ENCODE measurements at places on chromosomes 12 and 14. TPM values are rescaled to one million over a fixed set of nuclear protein-coding genes. Genes with fewer than 3 reads are reported as not detected.

GRCh38 chr12:130608132-130608531, 108.0 kb downstream of the RIMBP2 start:
- DNase-seq = no peak
- H3K4me3 ChIP-seq = no peak overlapping the region
- H3K27ac ChIP-seq = no peak overlapping the region

DNA sequence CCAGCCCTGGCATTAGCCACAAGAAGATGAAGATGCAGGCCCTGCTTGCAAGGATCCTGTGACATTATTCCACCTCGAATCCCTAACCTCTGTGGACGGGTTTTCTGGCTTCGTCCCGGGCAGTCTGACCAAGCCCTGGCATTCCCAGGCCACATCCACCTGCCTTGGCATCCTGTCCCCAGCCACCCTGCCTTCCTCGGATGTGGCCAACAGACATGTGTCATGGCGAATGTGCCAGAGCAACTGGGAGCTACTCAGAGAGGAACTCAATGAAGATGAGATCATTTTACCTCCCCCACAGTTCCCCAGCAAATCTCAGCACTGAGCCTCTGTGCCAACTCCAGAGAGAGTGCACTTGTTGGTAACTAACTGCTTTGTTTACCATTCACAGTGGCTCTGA, 33.5 kb upstream of the KCNA5 start:
- no peaks in the 10 kb centered on the region for H3K4me1 ChIP-seq
- DNase-seq = no peak
- H3K36me3 ChIP-seq = no peaks in the 10 kb centered on the region
- H3K4me3 ChIP-seq = no peak overlapping the region
- peaks cover 14% of the 10 kb centered on the region for H3K27me3 ChIP-seq

DNA sequence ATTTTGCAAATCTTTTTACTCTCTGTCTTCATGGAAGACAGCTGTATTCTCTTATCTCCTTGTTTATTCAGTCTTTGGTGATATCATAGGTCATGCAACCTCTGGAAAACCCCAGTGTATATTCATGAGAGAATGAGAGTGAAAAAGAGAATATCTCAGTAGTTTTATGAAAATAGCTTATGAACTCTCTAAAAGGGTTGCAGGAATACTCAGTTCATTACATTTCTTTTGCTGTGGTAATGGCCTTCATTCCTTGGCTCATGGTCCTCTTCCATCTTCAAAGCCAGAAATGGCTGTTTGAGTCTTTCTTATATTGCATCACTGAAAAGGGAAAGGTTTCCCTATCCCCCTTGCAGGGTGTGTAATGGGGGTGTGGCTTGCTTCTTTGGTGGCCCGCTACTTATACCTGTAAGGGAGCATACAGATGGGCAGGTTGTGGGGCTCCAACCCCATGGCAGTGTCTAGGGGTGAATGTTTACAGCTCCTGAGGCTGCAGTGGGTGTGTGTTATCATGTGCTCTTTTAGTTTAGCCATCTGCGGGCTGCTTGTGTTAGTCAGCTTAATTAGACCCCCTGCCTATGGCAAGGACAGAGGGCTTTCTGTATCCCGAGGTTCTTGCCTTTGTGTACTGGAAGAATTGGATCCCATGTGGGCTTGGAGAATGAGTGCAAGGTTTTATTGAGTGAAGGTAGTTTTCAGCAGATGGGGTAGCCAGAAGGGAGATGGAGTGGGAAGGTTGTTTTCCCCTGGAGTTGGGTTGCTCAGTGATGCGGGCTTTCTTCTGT, 150.2 kb downstream of the CCDC91 start:
- no peak overlapping the region for H3K27ac ChIP-seq
- H3K4me3 ChIP-seq = no peak overlapping the region
- H3K27me3 ChIP-seq = no peaks in the 10 kb centered on the region
- H3K4me1 ChIP-seq = no peaks in the 10 kb centered on the region
- no peak for DNase-seq

GRCh38 chr12:80556566-80556965, 112.5 kb downstream of the PTPRQ start:
- H3K4me3 ChIP-seq = no peak overlapping the region
- H3K27me3 ChIP-seq = no peaks in the 10 kb centered on the region
- no peak for DNase-seq
- H3K36me3 ChIP-seq = no peaks in the 10 kb centered on the region

GRCh38 chr12:76096079-76096646, 11.7 kb upstream of the NAP1L1 start:
- DNase-seq = no peak
- peaks cover 3% of the 10 kb centered on the region for H3K27me3 ChIP-seq
- H3K4me1 ChIP-seq = no peaks in the 10 kb centered on the region
- H3K36me3 ChIP-seq = no peaks in the 10 kb centered on the region

DNA sequence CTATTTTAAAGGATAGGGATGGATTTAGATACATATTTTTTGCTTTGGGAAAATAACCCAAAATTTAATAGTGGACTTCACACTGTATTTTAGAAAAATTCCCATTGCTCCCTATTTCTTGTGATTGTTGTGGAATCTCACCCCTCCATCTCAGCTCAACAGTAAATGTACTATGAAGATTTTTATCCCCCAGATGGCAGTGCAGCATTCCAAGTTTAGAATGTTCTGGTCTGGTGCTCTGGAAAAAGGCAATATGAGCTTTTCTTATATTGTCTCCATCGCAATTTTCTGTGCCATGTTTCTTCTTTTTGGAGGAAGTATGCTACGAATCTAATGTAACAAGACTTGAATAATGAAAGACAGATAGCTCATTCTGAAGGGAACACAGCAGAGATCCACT, 471.7 kb upstream of the SYT1 start:
- no peaks in the 10 kb centered on the region for H3K27me3 ChIP-seq
- H3K4me3 ChIP-seq = no peak overlapping the region
- DNase-seq = no peak

GRCh38 chr14:78581229-78581628, 411.1 kb downstream of the NRXN3 start:
- H3K27ac ChIP-seq = no peak overlapping the region
- no peaks in the 10 kb centered on the region for H3K27me3 ChIP-seq
- H3K4me1 ChIP-seq = no peaks in the 10 kb centered on the region
- no peak for DNase-seq
- no peak overlapping the region for H3K4me3 ChIP-seq

GRCh38 chr12:80936353-80936641, 1.4 kb downstream of the LIN7A start:
- no peaks in the 10 kb centered on the region for H3K4me1 ChIP-seq
- H3K27ac ChIP-seq = no peak overlapping the region
- no peak overlapping the region for H3K4me3 ChIP-seq

DNA sequence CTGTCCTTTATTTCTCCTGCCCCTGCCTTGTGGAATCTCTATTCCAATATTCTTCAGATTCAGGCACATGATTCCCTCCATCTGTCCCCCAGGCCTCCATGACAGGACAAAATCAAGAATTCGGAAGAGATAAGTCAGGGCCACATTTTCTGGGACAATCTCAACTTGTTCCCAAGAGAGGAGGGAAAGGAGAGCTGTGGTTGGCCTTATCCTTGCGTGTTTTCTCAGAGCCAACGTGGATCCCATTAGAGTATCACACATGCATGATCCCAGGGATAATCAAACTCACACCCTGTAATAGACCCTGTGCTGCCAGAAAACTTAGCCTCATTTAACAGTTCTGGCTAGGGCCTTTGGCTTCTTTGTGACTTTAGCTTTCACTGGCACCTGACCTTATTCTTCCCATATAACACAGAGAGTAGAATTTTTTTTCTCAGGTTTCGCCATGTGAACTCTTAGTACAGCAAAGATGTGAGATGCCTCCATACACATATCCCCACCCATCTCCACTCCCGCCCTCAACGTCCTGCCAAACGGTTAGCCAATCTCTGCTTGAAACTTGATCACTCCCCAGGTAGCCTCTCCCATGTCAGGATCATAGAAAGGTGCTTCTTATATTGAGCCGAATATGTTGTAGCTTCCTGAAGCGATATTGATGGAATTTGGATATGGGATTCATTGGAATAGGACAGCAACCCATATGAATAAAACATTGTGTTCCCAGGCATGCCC, 6.7 kb upstream of the KRT1 start:
- peaks cover 52% of the 10 kb centered on the region for H3K4me1 ChIP-seq
- H3K36me3 ChIP-seq = no peaks in the 10 kb centered on the region
- DNase-seq = no peak
- H3K4me3 ChIP-seq = no peak overlapping the region
- H3K27me3 ChIP-seq = peaks cover 11% of the 10 kb centered on the region

- peaks cover 4% of the 10 kb centered on the region for H3K36me3 ChIP-seq
- H3K4me1 ChIP-seq = peaks cover 15% of the 10 kb centered on the region
- peaks cover 4% of the 10 kb centered on the region for H3K27me3 ChIP-seq
Measured at GRCh38 chr12:11540615-11541310, 108.7 kb upstream of the ETV6 start.

DNA sequence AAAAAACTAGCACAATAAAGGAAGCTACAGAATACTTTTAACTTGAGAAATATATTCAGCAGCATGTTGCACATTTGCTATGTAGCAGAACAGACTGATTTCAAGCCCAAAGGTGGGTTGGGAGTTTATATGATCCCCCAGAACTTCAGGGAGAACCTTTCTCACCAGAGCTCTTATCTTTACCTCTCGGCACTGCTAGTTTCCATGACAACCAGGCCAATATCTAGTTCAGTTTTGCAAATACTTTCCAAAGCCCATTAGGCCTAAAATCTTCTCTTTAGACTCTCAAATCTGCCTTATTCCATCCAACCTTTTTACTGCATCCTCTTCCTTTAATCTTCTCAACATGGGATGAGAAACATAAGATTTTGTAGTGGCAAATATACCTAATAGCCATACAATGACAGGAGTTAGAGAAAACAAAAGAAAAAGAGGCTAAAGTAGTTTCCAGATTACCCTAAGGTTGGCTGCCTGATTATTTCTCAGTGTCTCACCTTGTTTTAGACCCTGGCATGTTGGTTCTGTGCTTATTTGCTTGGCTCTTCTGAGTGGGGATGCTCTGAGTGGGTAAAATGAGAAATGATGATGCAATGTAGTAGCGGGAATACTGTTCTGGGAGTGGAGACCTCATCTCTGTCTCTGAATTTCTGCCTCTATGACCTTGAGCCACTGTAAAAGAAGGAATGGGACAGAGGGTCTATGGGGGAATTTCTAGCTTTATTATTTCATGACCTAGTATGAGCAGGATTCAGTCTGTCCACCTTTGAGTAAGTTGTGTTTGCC, 427.6 kb upstream of the STXBP6 start:
- H3K36me3 ChIP-seq = no peaks in the 10 kb centered on the region
- peaks cover 2% of the 10 kb centered on the region for H3K27me3 ChIP-seq
- no peak for DNase-seq
- H3K4me1 ChIP-seq = no peaks in the 10 kb centered on the region

- H3K4me3 ChIP-seq = no peak overlapping the region
- H3K4me1 ChIP-seq = no peaks in the 10 kb centered on the region
- no peaks in the 10 kb centered on the region for H3K36me3 ChIP-seq
- H3K27me3 ChIP-seq = peaks cover 2% of the 10 kb centered on the region
- H3K27ac ChIP-seq = no peak overlapping the region
Measured at GRCh38 chr14:100708425-100709288, 18.0 kb upstream of the DLK1 start.

GRCh38 chr12:131221061-131221956, 267.6 kb downstream of the ADGRD1 start:
- no peak overlapping the region for H3K27ac ChIP-seq
- H3K4me1 ChIP-seq = peaks cover 8% of the 10 kb centered on the region
- DNase-seq = no peak

DNA sequence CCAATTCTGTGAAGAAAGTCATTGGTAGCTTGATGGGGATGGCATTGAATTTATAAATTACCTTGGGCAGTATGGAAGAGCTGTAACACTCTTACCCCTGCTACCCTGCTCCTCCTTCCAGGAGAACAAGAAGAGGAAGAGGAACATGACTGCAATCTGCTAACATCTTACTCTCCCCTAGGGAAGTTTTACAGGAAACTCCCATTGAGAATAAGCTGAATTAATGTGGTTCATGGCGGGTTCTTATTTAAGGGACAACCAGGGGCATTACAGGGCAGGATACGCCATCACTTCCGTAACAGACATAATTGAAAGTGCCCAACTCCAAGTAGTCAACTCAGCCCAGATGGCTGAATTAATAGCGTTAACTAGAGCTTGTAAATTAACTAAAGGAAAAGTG, 9.4 kb upstream of the PSMC1 start:
- no peak overlapping the region for H3K4me3 ChIP-seq
- H3K27ac ChIP-seq = no peak overlapping the region
- DNase-seq = no peak
- no peaks in the 10 kb centered on the region for H3K4me1 ChIP-seq
- peaks cover 19% of the 10 kb centered on the region for H3K27me3 ChIP-seq
- H3K36me3 ChIP-seq = no peaks in the 10 kb centered on the region

- no peak for DNase-seq
- peaks cover 5% of the 10 kb centered on the region for H3K36me3 ChIP-seq
- H3K4me3 ChIP-seq = no peak overlapping the region
- H3K27ac ChIP-seq = no peak overlapping the region
- peaks cover 38% of the 10 kb centered on the region for H3K4me1 ChIP-seq
Measured at GRCh38 chr12:53255996-53256395, 12.1 kb upstream of the ESPL1 start.

GRCh38 chr14:26730929-26731618, 133.2 kb upstream of the NOVA1 start:
- H3K27me3 ChIP-seq = no peaks in the 10 kb centered on the region
- no peak overlapping the region for H3K27ac ChIP-seq
- no peaks in the 10 kb centered on the region for H3K36me3 ChIP-seq
- H3K4me1 ChIP-seq = no peaks in the 10 kb centered on the region

DNA sequence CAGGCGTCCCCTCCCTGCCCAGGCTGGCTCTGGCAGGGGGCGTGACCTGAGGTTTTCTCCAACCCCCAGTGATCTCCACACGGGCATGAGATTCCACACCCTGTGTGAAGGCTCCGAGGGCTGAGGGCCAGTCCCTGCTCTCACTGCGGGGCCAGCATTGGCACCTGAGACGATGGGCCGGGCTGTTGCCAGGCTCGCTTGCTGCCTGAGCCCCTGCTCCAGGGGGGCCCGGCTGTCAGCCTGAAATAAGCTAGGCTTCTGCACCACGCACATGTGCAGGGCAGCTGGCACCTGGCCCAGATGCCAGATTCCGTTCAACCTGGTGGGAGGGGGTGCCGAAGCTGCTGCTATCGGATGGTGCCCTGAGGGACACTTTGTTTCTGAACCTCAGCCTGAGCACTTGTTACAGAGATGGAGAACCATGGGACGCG, 196.5 kb upstream of the PRMT8 start:
- no peaks in the 10 kb centered on the region for H3K4me1 ChIP-seq
- no peaks in the 10 kb centered on the region for H3K36me3 ChIP-seq
- H3K27ac ChIP-seq = no peak overlapping the region
- no peaks in the 10 kb centered on the region for H3K27me3 ChIP-seq

DNA sequence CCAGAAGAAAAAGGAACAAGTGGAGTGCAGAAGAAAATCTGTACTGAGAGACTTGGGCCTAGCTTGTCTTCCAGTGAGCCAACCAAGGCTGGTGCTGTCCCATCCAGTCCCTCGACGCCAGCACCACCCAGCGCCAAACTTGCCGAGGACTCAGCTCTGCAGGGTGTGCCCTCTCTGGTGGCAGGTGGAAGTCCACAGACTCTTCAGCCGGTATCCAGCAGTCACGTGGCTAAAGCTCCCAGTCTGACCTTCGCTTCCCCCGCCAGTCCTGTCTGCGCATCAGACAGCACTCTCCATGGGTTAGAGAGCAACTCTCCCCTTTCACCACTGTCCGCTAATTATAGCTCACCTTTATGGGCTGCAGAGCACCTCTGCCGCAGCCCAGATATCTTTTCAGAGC, 15.6 kb downstream of the CIPC start:
- H3K27me3 ChIP-seq = no peaks in the 10 kb centered on the region
- no peaks in the 10 kb centered on the region for H3K4me1 ChIP-seq
- no peak overlapping the region for H3K27ac ChIP-seq
- no peak for DNase-seq

KCNC2 gene
- polyA plus RNA-seq = not detected

COL2A1 gene
- not detected for polyA plus RNA-seq

ALX1 gene
- not detected for polyA plus RNA-seq

OR6C1 gene
- not detected for polyA plus RNA-seq

ANKRD33 gene
- not detected for polyA plus RNA-seq

MAP1LC3B2 gene
- 11.3 TPM for polyA plus RNA-seq

TMEM233 gene
- polyA plus RNA-seq = not detected

ENDOU gene
- not detected for polyA plus RNA-seq

EPYC gene
- not detected for polyA plus RNA-seq

PTGER2 gene
- polyA plus RNA-seq = 154 TPM

Data from immature natural killer cell (primary cell).